ENCODE measurements at places on chromosomes 1 and 21.

DNA sequence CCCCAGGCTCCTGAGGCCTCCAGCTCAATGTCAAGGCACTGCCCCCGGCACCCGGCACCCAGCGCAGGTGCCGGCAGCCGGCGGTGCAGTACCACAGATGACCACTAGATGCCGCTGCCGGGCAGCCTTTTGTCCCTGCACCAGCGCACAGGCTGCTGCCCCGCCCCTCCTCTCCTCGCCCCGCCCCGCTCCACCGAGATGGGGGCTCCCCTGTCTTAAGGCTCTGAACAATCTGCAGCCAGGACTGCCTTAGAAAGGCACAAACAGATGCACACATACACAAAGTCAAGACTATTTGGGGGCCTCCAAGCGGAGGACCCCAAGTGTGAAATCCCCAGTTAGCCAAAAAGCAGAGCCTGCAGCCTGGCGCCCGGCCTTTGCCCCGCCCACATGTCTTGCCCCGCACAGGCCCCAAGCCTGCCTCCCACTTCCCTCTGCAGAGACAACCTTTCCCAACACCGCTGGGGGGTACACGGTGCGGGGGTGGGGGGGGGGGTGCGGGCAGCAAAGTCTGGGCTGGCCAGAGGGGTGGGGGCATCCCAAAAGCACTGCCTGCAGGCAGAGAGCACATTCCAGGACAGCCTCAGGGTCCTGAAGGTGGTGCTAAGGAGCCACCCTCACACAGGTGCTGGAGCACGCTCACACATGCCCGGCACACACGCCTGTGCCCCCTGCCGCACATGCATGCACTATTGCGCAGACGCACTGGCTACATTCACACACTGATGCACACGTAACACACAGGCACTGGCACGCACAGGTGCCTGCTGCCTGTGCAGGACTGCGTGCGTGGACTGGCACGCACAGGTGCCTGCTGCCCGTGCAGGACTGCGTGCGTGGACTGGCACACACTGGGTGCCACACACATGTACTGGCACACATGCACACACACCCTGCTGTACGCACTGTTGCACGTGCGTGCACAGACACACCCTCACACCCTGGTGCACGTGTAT lies 37.1 kb downstream of the ARHGEF16 start:
- peak; percentile 63 for DNase-seq

DNA sequence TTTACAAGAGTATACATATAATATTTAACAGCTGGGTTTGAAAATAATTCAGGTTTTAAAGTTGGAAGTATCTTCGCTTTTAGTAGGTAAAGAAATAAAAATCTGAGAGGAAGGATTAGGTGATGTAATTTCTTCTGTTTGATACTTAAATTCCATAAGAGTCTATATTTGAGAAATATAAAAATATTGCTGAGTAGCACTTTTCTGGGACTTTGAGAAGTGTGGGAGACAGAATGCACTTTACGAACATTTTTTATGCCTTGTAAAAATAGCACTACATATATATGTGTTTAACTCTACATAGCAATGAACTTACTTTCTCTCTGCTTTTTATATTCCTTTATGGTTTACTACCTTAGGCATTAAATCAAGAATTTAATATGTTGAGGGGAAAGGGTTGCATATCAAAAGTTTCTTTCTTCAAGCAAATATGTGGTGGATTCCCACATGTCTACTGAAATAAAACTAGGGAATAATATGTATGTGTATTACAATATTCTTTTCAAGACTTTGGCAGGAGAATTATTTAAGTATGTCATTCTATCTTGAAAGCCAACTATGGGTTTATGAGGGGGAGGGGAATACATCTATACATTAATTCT lies 266.7 kb upstream of the ADAMTS5 start:
- DNase-seq, result no peak

- DNase-seq, result no peak
Measured at GRCh38 chr1:165847486-165847885, 20.1 kb downstream of the UCK2 start.

DNA sequence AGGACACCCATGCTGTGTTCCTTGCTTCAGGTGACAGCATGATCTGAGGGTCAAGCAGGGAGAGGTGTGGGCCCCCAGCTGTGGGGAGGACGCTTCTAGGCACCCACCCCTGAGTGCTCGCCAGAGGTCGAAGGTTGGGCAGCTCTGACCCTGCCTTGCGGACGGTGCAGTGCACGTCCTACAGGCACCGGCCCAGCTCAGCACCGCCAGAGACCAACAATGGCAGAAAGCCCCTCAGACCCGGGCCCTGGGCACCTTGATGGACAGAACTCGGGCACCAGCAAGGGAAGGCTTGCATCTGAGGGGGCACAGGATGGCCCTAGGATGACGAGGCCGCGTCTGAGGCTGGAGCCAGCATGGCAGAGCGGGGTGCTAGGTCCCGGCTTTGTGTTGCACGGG lies 24.7 kb downstream of the NADK start:
- no peak for DNase-seq

DNA sequence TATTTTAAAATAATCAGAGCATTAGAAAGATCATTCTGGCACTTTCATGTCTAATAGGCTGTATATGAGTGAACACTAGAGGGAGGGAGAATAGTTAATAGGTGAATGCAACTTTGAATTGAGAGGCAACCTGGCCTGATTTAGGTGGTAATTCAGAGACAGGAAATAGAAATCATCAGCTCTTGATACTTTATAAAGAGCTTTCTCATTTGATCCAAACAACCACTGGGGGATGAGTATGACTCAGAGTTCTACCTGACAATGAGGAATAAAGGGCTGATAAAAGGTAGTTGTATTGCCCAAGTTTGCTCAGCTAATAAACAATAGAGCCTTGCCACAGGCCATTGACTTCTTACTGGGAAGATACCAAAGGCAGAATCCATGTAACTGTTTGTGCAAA lies 5.2 kb upstream of the FAM89A start:
- DNase-seq, result no peak

DNA sequence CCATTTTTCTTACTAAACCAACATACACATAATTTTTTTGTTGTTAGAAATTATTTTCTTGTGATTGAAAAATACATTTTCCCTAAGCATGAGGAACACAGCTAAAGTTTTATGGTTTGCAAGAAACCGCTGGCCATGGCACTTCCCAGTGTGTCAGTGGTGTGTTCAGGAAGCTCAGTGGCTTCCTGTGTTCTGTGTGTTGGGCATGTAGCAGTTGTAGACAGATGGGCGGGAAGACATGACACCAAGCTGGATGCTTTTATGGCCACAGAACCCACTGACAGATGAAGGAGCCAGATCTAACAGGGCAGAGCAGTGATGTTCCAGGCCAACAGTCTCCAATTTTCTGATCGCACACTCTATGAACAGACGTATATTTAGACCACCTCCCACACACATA lies 119.8 kb downstream of the GALNT2 start:
- no peak for DNase-seq

- DNase-seq, result no peak
Measured at GRCh38 chr1:160217481-160218051, 12.4 kb downstream of the PEA15 start.

- no peak for DNase-seq
Measured at GRCh38 chr1:21865943-21866706, 54.1 kb downstream of the LDLRAD2 start.

GRCh38 chr1:21855257-21856096 lies 43.4 kb downstream of the LDLRAD2 start:
- no peak for DNase-seq

All from HTR-8/SVneo (cell line).